ENCODE measurements at places on chromosomes 2 and 18.

DNA sequence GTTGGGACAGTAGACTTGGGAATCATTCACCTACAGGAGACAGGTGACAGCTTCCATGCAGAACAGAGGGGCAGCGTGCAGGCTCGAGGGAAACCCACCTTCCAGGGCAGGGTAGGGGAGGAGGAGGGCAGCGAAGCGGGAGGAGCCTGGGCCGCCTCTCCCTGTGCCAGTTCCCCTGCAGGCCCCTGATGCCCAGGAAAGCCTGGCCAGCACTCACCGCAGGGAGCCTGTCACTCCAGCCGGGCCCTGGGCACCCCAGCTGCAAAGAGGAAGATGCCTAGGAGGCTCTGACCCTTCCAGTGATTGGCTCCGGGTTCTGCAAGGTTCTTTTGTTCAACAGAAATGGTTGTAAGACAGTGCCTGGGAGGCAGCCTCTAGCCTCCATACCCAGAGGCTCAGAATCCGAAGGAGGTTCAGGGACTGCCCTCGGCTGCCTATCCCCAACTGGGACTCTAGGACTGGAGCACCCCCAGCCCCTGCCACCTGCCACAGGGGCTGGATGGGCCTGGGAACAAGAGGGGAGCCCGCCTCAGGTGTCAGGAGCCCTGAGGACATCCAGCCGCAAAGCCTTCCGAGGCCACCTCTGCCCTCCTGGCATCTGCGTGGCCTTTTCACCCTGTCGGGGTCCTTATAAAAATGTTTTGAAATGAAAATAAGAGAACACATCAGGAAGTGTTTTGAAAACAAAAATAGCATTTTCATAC lies 103.2 kb downstream of the PTGR3 start:
- DNase-seq = no peak

DNA sequence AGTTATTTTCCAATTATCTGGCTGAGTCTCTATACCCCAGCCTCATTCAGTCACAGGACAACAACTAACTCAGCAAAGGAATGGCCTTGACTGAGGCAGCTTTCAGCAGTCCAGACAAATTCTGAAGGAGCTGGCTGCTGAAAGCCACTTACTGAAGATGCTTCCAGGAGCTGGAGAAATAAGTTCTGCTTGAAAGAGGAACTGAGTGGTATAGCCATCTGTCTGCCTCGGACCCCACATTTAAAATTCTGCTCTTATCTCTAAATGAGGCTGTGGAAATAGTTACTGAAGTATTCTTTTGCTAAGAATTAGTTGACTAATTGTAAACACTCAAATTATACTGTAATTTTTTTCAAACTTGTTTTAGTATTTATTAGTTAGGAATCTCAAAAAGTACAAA lies 9.1 kb upstream of the GPD2 start:
- no peak for DNase-seq

DNA sequence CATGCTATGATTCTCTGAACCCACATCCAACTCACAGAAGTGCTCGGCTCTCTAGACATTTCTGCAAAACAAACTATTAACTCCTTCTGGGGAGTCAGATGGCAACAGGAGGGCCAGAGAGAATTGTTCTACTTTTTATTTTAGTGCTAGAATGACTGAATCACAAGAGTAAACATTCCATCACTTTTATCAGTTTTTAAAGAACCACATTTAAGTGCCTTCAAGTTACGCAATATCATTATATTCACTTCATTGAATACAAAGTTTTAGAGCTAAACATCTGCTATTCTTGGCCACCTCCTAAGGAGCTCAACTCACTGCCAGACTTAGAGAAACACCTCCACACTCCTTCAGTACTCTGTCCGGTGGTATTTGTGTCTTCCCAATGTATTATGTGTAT lies 22.4 kb downstream of the B4GALT6 start:
- no peak for DNase-seq

DNA sequence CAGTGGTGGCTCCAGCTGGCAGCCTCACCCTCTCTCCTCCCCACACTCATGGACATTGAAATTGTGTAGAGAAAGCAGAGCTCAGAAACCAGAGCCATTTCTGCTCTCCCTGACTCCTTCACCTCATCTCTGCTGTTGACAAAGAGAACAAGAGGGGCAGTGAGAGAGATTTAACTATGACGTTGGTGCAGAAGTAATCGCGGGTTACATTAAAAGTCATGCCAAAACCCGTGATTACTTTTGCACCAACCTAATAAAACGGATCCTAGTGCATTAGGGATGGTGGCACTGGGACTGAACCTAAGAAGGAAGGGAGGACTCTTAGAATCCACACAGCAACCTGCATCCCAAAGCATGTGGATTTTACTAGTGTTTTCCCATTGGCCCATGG lies 113.3 kb upstream of the CDC42EP3 start:
- DNase-seq = no peak

GRCh38 chr18:3420919-3421279 lies 29.1 kb upstream of the TGIF1 start:
- no peak for DNase-seq

GRCh38 chr2:61410185-61410584 lies 60.7 kb downstream of the USP34 start:
- no peak for DNase-seq

GRCh38 chr2:117859924-117860647 lies 45.6 kb downstream of the DDX18 start:
- no peak for DNase-seq

GRCh38 chr2:62745891-62746481 lies 40.5 kb downstream of the EHBP1 start:
- DNase-seq = no peak

DNA sequence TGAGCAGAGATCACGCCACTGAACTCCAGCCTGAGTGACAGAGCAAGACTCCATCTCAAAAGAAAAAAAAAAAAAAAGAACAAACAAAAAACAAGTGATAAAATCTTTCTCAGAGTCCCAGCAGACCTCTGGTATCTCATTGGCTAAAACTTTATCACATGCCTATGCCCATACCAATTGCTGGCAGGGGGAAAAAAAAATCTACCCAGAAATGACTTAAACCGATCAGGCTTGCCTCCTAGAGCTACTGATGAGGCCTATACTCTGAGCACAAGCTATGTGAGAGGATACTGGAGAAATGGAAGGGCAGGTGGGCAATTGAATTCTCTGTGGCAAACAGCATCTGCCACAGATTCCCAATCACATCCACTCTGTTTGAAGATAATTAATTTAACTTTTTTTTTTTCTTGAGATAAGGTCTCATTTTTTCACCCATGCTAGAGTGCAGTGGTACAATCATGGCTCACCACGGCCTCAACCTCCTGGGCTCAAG lies 49.0 kb downstream of the FBXO36 start:
- DNase-seq = no peak

- DNase-seq = no peak
Observed at GRCh38 chr18:74724186-74724585, 126.5 kb downstream of the ZNF407 start.

DNA sequence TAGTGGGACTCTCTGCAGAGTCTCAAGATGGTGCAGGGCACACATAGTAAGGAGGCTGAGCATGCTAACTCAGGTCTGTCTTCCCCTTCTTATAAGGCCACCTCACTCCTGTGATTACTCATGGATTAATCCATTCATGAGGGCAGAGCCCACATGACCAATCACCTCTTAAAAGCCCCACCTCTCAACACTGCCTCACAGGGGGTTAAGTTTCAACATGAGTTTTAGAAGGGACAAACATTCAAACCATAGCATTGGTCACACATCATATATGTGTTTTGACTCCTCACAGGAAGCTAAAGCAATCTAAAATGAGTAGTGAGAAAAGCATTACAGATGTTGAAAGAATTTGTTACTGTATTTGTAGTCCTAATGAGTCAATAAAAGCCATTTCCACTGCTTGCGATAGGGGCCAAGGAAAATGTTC lies 57.5 kb downstream of the DTNA start:
- no peak for DNase-seq

DNA sequence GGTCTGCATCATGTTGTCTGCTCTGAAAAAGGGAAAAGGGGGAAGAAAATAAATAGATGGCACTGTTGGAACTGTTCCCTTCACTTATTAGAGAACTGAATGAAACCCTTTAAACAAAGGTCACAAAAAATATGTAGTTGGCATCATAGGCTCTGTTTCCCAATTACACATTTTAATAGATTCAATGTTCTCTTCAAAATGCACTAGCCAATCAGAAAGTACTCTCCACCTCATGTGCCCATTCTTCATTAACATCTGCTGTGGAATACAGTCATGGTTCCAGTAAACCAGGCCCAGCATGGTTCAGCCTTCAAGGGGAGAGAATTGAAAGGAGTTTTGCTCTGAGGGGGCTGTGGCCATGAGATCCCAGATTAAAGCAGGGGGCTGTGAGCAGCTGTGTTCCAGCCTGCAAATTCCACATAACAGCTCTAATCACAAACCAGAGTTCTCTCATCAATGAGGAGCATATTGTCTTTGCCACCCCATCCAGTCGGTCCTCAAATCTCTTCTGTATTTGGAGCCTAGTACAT lies 165.9 kb upstream of the CREB1 start:
- DNase-seq = no peak

Data from NCI-H2081 treated with DMSO at 0.1 percent for 48 hours (cell line).